ENCODE measurements at places on chromosomes 13 and 19.
A peak's percentile ranks its signal among the peaks of the same experiment; 100 is the strongest.

- no peak for DNase-seq
These were observed 34.4 kb upstream of the PSPC1 start for GRCh38 chr13:19817106-19817505.

DNA sequence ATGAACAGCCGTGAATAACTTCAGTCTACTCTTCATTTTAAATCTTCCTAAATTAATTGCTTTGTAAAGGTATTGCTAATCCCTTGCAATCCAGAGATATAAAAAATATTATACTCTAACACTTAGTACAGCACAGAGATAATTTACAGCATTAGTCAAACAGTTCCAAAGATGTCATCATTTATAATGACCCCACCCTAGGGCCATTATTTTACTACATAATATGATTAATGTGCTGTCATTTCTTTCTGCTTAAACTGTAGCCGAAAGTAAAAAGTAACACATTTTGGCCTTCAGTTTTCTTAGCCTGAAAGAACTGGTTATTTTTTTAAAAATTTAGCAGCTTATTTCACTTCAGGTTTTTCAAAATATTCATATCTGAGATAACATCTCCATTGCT is 256.3 kb upstream of the RFC3 start:
- DNase-seq: no peak

DNA sequence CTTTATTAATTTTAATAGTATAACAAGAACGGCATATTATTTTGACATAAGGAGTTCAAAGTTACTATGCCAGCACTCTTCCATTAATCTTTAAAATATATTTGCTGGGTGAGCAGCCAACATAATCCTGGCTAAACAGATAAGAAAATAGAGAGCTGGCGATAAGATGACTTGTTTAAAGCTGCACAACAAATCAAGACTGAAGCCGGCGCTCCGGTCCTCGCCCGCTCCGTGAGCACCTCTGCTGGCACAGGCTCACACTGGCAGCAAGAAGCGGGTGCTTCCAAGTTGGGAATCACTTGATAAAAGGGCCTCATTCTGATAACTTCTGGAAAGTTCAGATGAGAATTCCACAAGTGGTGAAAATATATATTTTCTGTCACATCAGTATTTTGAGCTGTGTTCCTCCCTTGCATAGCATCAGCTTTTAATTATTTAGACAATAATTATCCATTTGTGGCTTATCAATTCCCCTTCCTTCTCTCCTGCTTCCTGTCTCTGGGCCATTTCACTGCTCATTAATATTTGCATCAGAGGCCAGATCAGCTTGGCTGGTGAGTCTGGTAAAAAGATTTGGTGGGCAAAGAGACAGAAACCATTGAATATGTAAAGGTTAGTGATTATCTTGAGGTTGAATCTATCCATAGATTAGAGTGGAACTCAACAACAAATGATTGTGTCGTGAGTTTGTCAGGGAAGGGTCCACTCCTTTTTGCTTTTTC is 205.3 kb downstream of the MZT1 start:
- DNase-seq: no peak

- peak; percentile 57 for DNase-seq
These were observed 7.3 kb upstream of the DGKH start for GRCh38 chr13:42041011-42041683.

DNA sequence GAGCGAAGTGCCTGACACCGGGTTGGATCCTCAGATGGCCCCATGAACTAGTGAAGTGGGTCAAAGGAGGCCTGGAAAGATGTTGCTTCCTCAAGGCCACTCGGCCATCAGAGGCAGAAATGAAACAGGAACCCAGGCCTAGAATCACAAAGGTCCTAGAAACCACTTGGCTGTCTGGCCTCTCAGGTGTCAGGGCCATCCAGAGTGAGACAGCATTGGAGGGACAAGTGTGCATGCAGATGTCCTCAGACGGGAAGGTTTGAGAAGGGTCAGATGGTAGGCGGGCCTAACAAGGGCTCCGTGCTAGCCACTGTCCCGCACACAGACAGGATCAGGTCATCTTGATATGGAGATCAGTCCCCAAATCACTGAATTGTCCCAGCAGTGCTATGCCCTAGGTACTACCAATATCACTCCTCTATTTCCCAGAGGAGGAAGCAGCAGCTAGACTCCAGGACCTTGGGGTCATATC is 14.3 kb downstream of the CCDC97 start:
- no peak for DNase-seq

DNA sequence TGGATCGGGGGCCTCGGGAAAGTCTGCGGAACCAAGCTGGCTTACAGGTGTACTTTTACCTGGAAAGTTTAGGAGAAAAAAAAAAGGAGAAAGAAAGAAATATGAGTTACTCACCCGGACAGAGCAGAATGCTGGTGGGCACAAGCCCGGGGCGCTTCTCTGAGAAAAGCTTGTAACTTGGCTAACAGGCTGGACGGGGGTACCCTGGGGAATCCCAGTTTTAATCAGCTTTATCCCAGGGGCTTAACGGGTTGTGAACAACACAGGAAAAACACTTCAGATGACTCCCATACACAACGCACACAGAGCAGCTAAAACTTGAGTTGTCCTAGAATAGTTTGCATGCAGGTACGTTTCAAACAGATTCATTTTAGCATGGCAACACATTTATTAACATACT is 37.3 kb downstream of the KLF2 start:
- DNase-seq: no peak

GRCh38 chr19:12364391-12365235 is 870 bp downstream of the ZNF442 start:
- peak; percentile 9 for DNase-seq

DNA sequence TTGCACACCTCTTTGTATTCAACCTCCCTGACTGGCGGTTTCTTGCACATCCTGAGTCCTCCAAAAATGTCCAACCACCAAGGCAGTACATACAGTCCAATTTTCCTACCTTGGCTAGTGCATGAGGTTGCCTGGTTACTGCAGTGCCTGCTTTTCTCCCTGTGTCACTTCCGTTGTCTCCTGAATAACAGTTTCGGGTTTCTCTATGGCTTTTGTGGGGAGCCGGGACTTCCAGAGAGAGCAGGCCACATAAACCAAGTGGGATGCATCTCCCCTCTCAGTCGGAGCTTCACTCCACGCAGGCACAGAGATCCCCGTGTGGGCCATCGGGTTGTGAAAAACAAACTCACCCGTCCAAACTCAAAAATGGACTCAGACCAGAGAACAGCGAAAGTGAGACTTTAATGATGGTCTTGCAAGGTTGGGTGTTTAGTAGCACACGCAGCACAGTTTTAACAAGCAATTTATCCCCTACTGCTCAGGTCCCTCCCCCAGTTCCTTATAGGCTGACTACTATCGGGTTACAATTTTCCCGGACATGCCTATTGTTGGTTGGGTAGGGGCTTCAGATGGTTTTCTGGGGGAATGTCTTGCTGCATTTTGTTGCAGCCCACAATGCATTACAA is 173.1 kb downstream of the POU4F1 start:
- DNase-seq: no peak

DNA sequence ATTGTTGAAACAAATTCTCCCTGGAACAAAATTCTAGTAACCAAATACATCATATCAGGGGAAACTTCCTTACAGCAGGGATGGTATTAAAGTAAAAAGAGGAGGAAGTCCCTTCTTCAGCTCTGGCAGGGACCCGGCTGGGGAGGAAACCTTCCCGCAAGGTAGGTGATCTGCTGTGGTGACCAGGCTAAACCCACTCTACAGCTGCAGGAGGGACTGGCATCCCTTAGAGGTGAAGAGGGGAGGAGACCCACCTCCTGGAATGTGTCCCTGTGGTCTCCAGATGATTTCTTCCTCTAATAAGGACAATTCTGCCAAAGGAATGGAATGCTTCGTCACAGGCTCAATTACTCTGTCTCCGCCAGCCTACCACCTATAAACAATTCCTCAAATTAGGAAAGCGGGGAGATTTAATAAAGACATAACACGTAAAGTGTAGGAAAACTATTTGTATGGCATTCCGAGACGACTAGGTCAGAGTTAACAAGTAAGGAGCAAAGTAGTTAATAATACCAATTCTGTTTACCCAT is 637 bp upstream of the PDS5B start:
- DNase-seq: no peak

DNA sequence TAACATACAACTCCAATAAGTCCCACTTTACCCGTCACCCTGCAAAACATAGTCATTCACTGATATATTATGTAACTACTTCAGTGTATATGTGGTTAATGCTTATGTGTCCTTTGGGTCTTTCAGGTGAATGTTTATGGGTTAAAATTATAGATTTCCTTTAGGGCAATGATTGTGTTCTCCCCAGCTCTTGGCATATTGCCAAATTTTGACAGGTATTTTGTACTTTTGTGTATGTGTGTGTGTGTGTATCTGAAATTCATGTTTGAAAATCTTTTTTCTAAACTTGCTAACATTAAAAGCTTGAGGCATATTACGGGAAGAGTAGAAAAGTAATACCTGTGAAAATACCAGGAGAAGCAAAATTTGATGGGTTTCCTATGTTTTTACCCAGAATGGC is 8.2 kb downstream of the CDK8 start:
- DNase-seq: no peak

DNA sequence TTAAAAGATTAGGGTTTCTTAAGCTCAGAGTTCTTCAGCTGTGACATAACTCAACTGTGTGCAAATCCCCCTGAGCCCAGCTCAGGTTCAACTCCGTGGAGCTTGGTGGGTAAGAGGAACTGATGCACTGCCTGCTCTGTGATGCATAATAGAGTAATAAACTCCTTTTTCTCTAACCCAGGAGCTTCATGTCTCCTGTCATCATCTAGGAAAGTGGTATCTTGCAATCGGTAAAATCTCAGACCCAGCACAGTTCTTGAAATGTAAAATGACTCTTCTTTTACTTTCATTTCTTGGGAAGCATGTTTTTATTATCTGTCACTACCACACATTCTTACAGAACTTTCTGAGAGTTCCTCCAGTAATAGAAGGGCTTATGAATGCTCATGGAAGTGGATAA is 123.8 kb upstream of the PCDH9 start:
- DNase-seq: no peak

DNA sequence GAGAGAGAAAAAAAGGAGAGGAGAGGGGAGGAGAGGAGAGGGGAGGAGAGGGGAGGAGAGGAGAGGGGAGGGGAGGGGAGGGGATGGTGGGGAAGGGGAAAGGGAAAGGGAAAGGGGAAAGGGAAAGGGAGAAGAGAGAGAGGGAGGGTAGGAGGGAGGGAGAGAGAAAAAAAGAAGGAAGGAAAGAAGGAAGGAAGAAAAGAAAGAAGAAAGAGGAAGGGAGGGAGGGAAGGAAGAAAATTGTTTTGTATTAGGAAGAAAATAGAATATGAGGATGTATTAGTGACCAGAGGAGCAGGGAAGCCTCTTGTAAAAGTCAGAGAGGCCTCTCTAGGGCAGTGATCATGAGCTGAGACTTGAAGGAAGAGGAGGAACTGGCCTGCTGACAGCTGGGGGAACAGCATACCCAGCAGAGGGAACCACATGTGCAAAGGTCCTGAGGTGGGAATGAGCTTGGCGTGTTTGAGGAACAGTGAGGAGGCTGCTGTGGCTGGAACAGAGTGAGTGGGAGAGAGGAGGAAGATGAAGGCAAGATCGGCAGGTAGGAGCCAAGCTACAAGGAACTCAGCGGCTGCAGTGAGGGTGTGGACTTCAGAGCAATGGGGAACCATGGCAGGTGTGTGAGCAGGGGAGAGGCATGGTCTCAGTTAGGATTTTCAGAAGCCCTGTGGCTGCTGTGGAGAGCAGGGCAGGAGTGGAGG is 9.6 kb upstream of the KCNN1 start:
- no peak for DNase-seq

DNA sequence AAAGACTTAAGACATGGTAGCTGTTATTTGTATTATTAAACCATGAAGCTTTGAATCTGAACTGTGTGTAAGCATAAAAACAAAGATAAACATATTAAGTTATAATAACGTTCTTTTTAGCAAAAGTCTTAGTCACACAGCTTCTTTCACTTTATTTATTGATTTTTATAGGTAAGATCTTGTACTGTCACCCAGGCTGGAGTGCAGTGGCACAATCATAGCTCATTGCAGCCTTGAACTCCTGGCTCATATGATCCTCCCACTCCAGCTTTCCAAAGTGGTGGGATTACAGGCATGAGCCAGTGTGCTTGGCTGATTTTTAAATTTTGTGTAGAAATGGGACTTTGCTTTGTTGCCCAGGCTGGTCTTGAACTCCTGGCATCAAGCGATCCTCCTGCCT is 13.4 kb downstream of the FARP1 start:
- no peak for DNase-seq

DNA sequence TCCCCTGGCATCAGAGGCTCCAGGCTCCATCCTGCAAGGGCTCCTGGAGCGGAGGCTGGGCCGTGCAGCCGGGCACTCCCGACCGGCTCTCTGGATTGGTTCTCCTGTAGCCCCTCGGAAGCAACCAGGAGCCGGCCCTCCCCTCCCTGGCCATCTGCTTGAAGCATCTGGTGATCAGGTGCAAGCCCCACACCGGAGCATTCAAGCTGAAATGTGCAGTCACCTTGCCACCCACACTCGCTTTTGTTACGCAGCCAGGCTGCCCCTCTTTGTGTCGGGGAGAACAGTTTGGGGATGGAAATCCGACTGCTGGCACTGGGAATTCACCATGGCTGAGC is 258.8 kb downstream of the ZNF536 start:
- no peak for DNase-seq

DNA sequence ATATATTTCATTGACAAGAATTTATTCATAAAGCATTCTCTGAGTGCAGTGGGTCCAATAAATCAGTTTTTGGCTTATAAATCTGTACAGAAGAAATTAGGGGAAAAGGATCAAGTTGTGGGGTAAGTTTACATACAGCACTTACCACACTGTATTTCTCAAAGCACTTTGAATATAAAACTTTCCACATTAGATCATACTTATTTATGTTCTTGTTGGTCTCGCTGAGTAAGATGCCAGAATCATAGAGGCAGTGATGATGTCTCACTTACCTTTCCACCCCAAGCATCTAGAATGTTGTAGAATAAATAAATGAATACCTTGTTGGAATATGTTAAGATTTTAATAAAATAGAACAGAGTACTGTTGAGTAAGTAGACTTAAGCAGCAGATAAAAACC is 279.1 kb downstream of the PCDH20 start:
- DNase-seq: no peak

DNA sequence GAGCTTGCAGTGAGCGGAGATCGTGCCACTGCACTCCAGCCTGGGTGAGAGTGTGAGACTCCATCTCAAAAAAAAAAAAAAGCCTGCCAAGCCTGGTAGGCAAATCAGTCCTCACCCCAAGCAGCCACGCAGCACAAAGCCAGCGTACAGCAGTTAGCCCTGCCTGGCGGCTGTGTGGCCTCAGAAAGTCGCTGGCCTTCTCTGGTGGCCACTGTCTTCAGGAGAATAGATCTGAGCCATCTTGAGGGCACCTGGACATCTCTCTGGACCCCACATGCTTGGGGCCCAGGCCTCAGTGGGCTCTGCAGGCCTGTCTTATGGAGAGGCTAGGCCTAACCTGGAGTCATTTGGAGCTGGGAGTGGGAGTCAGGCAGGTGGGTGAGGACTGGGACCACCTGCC is 23.0 kb downstream of the PIAS4 start:
- DNase-seq: no peak

- DNase-seq: no peak
These were observed 6.3 kb downstream of the CIB3 start for GRCh38 chr19:16167055-16167454.

- no peak for DNase-seq
These were observed 14.2 kb upstream of the PROZ start for GRCh38 chr13:113144255-113144629.

- DNase-seq: no peak
These were observed 171.4 kb downstream of the FOXO1 start for GRCh38 chr13:40494946-40495620.

All from activated naive CD4-positive, alpha-beta T cell treated with anti-CD3 and anti-CD28 coated beads for 36 hours (primary cell).